ENCODE measurements at places on chromosomes 13 and 19. TPM values are rescaled to one million over a fixed set of nuclear protein-coding genes. Genes with fewer than 3 reads are reported as not detected.

The CDC42EP5 gene
- total RNA-seq = not detected

The FGF21 gene
- total RNA-seq = not detected

The ZNF432 gene
- total RNA-seq = 1.7 TPM

The CYP2S1 gene
- 32.0 TPM for total RNA-seq

The PRR20E gene
- total RNA-seq = not detected

The MAST3 gene
- 2.1 TPM for total RNA-seq

The GPR42 gene
- total RNA-seq = not detected

The OR7C1 gene
- not detected for total RNA-seq

The ONECUT3 gene
- total RNA-seq = not detected

The WASF3 gene
- total RNA-seq = 0.12 TPM

The EBI3 gene
- 2.7 TPM for total RNA-seq

The FAM124A gene
- total RNA-seq = 2.1 TPM

The ZNF607 gene
- total RNA-seq = 4.9 TPM

The TNPO2 gene
- 36.8 TPM for total RNA-seq

The ZNF418 gene
- 1.7 TPM for total RNA-seq

The TRPC4 gene
- total RNA-seq = 0.08 TPM

The TRIP10 gene
- 56.7 TPM for total RNA-seq

The ZNF253 gene
- not detected for total RNA-seq

The CEACAM5 gene
- total RNA-seq = 2.6 TPM

The CD22 gene
- 0.53 TPM for total RNA-seq

The PEAK3 gene
- not detected for total RNA-seq

The FXYD5 gene
- total RNA-seq = 224 TPM

The UBE2S gene
- total RNA-seq = 476 TPM

The ATP11A gene
- total RNA-seq = 8.1 TPM

The SLC8A2 gene
- 0.17 TPM for total RNA-seq

The MCF2L gene
- total RNA-seq = 0.36 TPM

The CEACAM4 gene
- total RNA-seq = not detected

The KLC3 gene
- total RNA-seq = 0.74 TPM

The PSG1 gene
- 0.21 TPM for total RNA-seq

Data from A549 treated with DMSO at 1 μM for 4 hours (cell line).